ENCODE measurements at places on chromosomes 13 and 19.
A peak's percentile ranks its signal among the peaks of the same experiment; 100 is the strongest.

- no peak for DNase-seq
Measured at GRCh38 chr13:102020611-102021216, 381.1 kb downstream of the FGF14 start.

DNA sequence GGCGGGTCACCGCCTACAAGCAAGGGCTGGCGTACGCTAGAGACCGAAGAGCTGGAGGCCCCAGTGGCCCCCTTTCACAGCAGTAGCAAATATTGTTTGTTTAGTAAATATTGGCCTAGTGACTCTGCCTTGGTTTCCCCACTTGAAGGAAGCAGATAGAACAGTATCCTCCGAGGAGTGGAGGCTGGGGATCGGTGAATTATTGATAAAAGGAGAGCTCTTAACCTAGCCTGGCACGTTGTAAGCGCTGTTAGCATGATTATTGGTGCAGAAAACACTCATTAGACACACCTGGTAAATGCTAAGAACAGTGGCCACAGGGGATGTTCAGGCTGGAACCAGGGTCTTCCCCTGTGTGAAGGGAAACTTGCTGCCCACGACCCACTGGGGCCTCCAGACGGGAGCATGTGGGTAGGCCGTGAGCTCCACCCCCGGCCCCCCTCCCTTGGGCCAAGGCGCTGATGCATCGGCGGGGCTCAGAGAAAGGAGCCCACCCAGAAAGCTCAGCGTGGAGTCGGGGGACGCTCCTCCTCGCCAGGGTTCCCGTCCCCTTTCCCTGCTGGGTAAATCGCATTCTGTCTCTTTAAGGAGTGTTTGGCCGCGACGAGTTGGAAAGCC is 2.3 kb downstream of the IER2 start:
- no peak for DNase-seq

DNA sequence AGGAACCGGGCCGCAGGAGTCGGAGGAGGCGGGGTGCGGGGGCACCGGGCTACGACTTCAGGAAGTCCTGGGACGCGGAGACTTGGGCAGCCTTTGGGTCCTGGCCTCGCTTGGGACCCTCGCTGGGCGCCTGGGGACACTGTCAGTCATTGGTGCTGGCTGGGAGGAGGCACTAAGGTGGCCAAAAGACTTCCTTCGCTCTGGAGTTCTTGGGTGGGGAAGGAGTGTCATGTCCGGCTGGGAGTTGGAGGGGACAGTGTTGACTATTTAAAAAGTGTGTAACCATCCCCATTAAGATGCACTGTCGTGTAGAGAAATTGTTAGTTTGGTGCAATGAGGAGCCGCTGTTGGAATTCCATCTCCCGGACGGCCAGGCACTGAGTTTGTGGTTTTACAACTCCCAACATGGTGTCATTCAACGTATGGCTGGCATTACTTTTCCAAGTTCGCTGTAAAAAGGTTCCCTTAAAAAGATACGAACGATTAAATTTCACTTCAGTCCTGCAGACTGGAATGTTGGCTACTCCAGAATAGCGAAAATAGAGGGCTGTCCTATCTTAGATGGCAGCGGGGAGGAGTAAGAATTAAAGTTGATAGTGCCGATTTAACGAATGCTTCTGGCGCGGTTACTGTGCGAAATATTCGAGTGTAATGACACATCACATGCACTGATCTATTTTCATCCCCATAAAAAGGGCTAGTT is 776 bp downstream of the DNAJC3 start:
- DNase-seq = no peak

DNA sequence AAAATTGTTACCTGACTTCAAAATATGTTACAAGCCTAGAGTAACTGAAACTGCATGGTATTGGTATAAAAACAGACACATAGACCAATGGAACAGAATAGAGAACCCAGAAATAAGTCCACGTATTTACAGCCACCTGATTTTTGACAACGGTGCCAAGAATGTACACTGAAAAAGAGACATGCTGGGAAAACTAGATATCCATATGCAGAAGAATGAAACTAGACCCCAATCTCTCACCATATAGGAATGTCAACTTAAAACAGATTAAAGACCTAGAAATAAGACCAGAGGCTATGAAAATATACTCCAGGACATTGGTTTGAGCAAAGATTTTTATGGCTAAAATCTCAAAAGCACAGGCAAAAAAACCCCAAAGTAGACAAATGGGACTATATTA is 76.5 kb downstream of the LATS2 start:
- no peak for DNase-seq

DNA sequence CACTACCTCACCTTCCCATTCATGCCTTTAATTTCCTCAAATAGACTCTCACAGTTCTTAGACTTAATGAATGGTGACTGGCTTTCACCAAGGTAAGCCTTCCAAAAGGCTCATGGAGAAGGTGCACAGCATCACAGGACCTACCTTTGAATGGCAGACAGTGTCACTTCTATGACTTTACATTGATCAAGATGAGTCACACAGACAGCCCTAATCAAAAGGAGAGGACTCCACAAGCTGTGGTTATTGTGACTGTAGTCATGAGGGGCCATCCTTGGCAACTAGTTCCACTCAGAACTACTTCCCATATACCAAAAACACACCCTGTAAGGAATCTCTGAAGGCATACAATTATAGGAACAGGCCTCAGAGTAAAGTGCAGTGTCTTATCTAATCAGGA is 5.9 kb downstream of the LGALS16 start:
- no peak for DNase-seq

GRCh38 chr13:68380041-68380973 is 1150.2 kb upstream of the PCDH9 start:
- DNase-seq = no peak

DNA sequence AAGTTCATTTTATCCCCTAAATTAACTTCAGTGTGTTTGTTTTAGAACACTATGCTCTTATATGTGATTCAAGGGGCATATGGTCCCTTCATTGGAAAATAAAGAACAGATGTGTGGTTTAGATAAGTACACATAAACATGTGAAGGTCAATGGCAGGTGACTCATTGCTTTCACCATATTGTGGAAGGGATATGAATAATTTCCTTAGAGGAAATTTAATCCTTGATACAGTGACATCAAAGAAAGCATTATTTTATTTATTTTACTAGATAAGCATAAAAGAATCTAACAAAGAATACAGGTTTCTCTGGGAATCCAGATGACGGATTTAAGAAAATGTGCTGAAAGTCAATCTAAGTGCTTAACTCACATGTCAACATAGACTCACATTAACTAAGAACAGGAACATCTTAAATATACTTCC is 373.5 kb downstream of the KCTD12 start:
- no peak for DNase-seq

- no peak for DNase-seq
Measured at GRCh38 chr13:37753776-37754175, 115.8 kb downstream of the TRPC4 start.

- no peak for DNase-seq
Measured at GRCh38 chr13:52022356-52022755, 2.1 kb upstream of the UTP14C start.

GRCh38 chr13:77533875-77534788 is 1.4 kb upstream of the SCEL start:
- DNase-seq = no peak

GRCh38 chr13:61913183-61913582 is 497.5 kb upstream of the PCDH20 start:
- no peak for DNase-seq

DNA sequence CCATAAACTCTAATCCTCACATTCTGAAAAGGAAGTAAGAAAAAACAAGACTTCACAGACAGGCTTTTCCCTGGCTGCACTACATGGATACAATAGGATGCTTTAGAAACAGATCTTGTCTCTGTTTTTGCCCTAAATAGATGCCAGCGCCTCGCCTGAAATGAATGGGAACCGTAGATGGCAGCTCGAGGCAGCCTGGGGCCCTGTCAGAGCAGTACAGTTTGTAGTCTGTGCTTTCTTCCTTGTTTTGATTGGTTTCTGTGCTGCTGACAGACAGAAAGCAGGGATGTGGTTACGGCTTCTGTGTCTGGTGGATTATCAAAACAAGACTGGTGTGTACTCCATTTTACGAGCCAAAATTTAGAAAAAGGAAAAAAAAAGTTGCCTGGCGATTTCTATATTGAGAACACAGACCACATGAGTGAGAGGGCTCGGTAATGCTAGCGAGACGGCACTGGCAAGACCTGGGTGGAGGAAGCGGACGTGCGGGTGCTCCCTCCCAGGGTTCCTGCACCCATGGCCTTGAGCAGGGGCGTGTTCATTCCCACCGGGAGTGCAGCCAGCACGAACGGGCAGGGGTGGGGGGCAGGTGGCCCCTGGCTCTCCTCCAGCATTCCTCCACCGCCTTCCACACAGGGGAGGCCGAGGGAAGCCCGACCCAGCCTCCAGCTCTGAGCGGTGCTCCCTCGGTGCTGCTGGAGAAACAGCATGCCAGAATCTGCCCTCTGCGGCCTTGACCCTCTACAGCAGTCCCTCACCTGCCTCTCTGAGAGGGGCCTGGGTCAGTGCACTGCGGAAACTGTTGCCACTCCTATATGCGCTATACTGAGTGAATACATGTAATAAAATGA is 37.6 kb upstream of the C1QTNF9 start:
- peak; percentile 68 for DNase-seq

DNA sequence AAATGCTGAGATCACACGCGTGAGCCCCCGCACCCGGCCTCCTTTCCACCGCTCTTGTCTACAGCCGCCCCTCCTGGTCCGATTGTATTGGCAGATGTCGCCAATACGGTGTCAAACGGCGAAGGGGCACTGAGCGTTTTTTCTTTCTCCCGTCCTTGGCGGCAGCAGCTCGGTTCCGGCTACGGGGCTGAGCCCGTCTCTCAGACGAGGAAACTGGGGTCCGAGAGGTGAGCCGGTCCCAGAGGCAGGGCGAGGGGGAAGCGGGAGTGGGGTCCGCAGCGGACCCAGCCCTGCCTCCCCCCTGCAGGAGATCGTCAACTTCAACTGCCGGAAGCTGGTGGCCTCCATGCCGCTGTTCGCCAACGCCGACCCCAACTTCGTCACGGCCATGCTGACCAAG is 20.4 kb downstream of the POLRMT start:
- DNase-seq = no peak

DNA sequence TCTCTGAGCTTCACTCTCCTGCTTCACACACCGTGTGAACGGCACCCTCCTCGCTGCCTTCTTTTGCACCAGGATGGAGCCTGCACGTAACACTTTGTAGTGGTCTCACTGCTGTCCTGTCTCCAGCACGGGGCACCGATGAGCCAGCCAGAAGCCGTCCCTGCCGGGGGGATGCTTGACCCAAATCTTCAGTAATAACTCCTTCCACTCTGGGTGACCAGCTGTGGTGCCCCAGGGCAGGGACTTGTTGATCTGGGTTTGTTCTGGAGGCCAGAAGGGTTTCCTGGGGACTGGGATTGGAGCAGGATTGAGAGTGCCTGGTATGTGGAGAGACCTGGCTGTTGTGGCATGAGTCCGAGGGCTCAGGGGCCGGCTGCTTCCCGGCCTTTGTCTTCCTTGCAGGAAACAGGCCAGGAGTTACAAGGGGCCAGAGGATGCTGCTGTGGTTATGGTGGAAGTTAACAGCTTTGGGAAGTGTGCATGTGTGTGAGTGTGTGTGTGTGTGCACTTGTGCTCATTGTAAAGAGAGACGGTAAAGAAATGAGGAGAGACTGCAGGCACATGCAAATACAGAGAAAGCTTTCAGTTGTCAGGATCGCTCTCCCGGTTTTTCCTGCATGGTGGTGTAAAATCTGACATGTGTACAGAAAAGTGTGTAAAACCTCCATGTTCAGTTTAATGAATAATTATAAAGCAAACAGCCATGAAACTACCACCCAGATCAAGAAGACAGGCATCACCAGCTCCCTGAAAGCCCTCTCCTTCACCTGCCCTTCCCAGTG is 18.9 kb downstream of the PAK4 start:
- no peak for DNase-seq

- DNase-seq = no peak
Measured at GRCh38 chr19:28471731-28472510, 741.0 kb downstream of the UQCRFS1 start.

GRCh38 chr19:15170345-15170744 is 30.4 kb downstream of the NOTCH3 start:
- DNase-seq = no peak

GRCh38 chr13:100473501-100474044 is 115.0 kb downstream of the GGACT start:
- no peak for DNase-seq

GRCh38 chr13:111359237-111359915 is 38.9 kb downstream of the TEX29 start:
- DNase-seq = no peak

GRCh38 chr19:37059142-37059541 is 19.1 kb upstream of the ZNF420 start:
- DNase-seq = no peak

DNA sequence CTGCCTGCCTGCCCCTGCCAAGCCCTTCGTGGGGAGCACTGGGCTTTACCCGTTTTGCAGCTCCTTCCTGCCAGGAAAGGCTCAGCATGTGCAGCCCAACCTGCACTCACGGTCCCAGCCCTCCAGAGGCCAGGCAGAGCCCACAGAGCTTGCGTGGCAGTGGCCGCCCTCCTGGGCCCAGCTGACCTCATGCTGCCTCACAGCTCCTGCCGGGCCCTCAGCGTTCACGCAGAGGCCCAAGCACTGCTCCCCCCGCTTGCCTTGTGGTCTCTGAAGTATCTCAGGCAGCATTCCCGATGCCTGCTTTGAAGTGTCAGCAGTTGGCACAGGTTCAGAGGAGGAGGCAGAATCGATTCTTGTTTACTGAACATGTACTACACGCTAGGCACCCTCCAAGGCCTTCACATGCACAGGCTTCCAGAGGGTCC is 32.5 kb downstream of the CAPN12 start:
- no peak for DNase-seq

- no peak for DNase-seq
Measured at GRCh38 chr13:70380809-70381208, 272.6 kb upstream of the KLHL1 start.

- DNase-seq = no peak
Measured at GRCh38 chr19:11813703-11814028, 407 bp upstream of the ZNF440 start.

GRCh38 chr19:3140667-3141038 is 4.8 kb downstream of the GNA15 start:
- DNase-seq = no peak

- no peak for DNase-seq
Measured at GRCh38 chr13:34822650-34823049, 119.4 kb upstream of the NBEA start.

- DNase-seq = peak; percentile 62
Measured at GRCh38 chr19:4914736-4915501, 5.6 kb downstream of the UHRF1 start.

GRCh38 chr13:45328661-45329111 is 12.3 kb downstream of the TPT1 start:
- DNase-seq = no peak

GRCh38 chr13:95605448-95606125 is 38.9 kb downstream of the DZIP1 start:
- DNase-seq = no peak

DNA sequence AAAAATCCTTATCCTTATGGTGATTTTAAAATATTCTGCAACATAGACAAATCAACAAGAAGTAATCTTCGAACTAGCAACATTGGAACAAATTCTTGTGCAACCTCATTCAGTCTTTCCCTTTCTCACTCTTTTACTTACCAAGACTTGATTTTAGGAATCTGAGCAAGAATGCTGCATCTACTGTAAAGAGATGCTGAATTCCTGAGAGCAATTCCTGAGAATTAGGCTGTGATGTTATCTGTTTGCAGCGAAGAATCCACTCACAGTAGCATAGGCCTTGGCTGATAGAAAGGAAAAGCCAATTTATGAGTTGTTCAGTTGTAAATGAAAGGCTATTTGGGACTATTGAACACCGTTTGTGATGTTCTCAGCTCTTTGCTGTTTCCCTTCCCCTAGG is 144.3 kb downstream of the CRYL1 start:
- DNase-seq = no peak

GRCh38 chr19:2578391-2578890 is 102.5 kb downstream of the GADD45B start:
- DNase-seq = no peak

- no peak for DNase-seq
Measured at GRCh38 chr13:73778242-73778864, 355.9 kb downstream of the KLF12 start.
